ENCODE measurements at places on chromosomes 5 and 9.

DNA sequence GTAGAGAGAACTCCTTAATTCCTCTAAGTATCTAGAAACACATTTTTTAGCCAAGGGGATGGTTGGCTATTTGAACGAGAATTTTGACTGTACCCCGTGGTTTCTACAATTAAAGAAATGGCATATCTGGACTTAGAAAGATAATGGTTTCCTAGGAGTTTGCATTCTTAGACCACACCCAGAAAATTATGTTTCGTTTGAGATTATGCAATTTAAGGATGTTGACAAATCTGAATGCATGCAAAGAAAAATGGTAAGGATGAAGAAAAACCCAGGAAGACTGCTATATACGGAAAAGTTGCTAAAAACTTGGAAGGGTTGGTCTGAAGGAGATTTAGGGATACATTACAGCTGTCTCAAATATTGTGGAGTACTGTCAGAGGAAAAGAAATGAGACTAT, 538.5 kb upstream of the WWC1 start:
- no peak for DNase-seq

DNA sequence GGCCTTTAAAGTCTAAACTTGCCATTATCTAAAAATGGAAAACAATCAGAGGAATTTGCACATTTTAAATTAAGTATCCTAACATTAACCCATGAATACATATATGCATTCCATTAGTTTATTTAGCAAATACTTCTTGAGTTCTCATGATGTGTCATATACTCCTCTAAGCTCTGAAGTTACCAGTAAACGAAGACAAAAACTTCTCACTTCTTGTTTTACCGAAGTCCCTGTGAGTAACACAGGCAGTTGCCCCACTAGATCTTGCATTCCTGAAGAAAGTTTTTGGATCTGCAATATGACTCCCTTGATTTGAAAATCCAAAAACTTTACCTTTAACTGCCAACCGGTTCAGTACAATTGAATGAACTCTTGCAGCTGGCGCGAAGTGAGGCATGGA, 439.0 kb upstream of the MPDZ start:
- DNase-seq, result no peak

DNA sequence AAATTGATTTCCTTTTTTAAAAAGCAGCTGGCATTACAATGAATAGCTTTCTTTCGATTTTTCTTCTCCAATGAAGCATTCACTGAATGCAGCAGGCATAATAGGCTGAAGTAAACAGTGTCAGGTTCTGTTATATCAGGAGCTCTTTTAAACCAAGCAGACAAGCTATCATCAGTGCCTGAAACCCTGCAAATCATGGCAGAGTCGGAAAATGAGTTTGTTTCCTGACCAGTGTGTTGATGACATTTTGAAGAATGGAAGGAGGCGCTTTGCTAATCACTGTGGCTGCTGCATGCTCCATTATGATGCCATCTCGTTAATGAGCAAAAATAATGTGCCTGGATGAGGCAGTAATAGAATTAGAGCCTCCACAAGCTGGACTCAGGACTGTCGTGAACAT, 284.5 kb downstream of the ZNF608 start:
- DNase-seq, result no peak

GRCh38 chr9:114258866-114259797, 63.8 kb upstream of the ORM1 start:
- no peak for DNase-seq

Measured in AG08396 (cell line).